ENCODE measurements at places on chromosomes 1 and 21.

DNA sequence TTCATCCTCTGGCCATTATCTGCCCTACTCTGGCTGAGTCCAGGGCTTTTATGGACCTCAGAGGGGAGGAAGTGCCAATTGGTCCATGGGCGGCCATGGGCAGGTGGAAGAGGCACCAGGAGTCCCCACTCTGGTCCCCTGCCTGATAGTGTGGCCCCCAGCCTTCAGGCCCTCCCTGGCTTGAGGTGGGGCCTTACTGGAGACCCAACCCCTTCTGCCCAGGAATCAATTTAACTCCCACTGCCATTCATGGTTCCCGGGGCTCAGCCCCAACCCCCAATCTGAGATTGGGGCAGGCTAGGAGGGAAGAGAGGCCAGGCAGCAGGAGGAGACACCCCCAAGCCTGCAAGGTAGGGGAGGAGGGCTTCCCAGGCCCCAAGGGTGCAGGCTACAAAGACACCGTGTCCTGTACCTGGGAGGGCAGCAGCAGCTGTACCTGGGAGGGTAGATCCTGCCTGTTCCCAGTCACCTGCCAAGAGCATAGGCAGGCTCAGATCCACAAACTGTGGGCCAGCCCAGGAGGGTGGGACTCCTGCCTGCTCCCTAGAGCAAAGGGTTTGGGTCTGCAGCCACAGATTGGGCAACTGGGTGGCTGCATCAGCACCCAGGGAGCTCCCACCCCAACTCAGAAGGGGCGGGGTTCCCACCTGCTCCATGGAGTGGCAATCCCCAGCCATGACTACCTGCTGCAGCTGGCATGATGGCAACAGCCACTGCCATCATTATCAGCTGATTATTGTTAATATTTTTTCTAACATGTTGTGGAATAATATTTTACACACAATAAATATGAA is 1044.1 kb upstream of the B3GALT2 start:
- no peak for DNase-seq

- no peak for DNase-seq
Observed at GRCh38 chr1:43531906-43532584, 1.4 kb downstream of the PTPRF start.

GRCh38 chr1:88141499-88142074 is 542.5 kb upstream of the PKN2 start:
- no peak for DNase-seq

DNA sequence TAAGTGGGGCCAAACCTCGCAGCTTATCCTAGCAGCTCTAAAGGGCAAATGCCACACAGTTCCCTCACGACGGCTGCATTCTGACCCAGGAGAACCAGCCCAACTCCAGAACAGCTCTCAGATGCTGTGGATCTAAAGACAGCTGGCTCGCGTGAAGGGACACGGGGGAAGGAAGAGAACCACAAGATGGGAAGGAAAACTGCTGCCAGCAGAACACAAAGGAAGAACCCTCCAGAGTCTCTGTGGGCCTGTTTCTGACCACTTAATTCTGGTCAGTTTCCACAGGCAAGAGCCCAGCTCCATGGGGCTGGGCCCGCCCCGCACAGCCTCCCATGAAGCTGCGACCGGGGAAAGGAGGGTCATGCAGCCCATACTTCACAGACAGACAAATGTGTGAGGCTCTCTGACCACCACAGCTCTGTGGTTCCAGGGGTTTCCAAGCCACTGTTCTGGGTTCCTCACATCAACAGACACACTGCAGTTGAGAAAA is 61.1 kb downstream of the SLC45A1 start:
- no peak for DNase-seq

GRCh38 chr1:14136152-14136763 is 436.3 kb downstream of the PRDM2 start:
- no peak for DNase-seq

GRCh38 chr1:30447701-30448100 is 275.7 kb downstream of the MATN1 start:
- no peak for DNase-seq

DNA sequence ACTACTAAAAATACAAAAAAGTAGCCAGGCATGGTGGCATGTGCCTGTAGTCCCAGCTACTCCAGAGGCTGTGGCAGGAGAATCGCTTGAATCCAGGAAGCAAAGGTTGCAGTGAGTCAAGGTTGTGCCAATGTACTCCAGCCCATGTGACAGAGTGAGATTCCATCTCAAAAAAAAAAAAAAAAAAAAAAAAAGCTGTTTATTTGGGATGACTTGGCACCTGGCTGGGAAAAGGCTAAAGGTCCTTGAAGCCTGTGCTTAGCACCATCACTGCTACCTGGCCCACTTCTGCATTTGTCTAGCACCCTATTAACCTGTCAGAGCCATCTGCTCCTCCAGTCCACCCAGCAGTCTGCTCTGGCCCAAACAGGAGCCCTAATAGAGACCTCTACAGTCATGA is 25.0 kb downstream of the PRDX6 start:
- no peak for DNase-seq

DNA sequence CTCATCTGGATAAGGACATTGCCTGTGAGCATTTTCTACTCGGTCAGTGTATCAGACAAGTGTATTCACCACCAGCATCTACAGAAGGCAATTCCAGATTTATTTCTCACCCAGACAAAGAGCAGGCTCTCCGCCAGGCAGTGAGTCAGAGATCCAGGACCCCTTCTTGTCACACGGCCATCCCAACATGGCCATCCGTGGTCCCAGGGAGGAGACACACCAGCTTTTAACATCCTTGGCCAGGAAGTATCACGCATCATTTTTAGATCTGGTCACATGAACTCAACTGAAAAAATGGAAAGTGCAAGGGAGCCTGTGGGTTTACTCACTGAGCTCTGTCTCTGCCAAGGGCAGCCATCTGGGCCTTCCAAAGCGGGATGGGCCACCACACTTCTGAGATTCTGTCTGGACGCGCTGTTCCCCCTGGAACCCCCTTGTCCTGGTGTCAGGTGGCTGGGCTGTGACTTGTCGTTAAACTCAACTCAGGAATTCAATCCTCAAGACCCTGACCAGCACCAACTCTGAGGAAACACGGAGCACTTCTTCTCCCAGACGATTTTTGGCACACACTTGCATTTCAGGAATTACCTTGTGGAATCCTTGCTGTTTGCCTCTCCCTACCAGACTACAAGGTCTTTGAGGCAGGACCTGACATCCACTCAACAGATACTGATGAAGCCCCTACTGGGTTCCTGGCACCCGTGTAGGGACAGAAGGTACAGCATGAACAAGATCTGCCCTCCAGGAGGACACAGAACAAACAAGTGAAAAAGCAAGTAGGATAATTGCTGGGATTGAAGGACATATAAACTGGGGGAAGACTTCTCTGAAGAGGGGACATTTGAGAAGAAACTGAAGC is 21.6 kb upstream of the CCSAP start:
- DNase-seq = no peak

DNA sequence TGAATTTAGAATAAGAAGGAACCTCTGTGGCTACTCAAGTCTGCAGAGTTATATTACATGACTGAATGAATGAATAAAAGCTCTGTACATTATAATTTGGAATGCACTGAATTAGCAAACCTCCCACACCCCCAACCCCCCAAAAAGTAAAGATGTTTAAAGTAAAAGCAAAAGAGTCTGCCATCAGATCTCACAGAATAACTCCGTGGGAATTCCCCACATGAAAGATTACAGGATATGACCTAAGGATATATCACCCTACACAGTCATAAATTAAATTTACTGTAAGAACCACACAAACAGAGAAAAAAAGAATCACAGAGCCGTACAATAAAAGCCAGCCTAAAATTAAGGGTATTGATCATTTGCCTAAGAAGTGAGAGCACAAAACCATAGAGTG is 587.3 kb downstream of the PTPRC start:
- no peak for DNase-seq

DNA sequence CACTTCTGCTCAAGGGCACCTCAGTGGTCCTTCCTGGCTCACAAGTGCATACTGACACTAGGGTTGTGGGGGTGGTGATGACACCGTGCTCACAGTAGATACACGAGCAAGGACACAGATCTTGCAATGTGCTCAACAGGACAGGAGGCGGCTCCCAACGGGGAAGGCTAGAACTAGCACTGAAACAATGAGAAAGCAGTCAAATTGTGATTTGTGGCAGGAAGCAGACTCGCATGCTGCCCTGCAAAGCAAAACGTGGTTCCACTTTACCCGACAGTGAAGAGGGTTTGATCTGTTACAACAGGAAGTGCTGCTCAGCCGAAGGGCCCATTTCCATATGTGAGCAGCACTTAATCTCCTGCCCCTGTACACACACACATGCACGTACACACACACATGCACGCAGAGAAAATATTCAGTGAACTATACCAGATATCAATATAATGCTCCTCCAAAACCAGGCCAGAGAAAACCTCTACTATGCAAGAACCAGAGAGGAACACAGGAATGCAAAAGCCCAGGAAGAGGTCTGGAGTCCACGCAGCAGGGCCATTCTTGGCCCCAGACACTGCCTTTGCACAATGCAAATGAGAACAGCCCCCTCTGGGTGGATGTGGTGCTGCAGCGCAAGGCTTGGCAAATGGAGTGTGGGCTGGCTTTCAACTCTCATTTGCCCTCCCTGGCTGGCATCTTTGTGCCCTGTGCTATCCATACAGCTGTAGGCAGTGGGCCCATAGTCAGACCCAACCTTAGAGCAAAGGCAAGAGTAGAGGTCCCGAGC is 47.1 kb downstream of the KANK4 start:
- peak; percentile 33 for DNase-seq

GRCh38 chr1:221139991-221140390 is 260.7 kb downstream of the HLX start:
- no peak for DNase-seq

DNA sequence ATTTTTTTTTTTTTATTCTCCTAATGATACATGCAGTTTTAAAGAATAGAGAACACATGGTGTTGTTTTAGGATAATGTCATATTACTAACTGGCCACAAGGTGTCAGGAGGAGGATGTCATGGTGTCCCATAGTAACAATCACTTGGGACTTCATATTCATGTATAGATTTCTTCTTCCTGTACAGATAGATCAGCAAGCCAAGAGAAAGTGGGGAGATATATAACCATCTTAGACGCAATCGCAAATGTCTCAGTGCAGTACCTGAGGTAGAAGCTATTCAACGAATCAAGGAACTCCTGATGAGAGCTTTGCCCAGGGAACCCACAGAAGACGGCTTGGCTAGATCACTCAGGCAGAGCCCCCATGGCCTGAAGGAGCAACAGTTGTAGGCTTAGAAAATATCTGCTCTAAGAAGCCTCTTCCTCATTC is 12.3 kb downstream of the OR2T11 start:
- DNase-seq = no peak

DNA sequence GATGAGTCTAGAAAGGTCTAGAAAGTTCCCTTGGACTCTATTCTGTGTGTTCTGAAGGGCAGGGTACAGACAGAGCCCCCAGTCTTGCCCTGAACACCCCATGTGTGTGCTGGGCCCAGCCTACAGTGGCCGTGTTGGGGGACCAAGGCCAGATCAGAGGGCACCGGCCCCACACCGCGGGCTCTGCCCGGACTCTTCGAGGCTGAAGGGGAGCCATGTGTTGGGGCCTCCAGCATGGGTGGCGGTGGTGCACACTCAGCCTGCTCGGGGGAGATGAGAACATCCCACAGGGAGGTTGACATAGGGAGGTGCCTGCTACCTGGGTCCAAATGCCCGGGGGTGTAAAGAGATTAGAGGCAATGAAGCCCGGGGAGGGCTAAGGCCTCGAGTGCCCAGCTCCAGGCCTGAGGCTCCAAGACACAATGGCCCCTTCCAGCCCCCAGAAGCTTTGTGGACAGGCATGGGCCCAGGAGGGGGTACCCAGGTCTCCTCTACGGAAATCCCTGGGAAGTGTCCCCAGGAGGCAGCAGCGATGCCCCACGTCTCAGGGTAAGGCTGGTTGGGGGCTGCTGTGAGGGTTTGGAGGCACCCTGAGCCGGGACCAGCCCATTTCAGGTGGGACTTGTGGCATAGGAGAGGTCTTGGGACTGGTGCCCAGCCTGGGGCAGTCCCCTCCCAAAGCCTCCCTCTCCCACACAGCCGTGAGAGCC is 12.1 kb downstream of the ARHGEF16 start:
- no peak for DNase-seq

GRCh38 chr1:203772836-203773235 is 7.9 kb downstream of the LAX1 start:
- no peak for DNase-seq

DNA sequence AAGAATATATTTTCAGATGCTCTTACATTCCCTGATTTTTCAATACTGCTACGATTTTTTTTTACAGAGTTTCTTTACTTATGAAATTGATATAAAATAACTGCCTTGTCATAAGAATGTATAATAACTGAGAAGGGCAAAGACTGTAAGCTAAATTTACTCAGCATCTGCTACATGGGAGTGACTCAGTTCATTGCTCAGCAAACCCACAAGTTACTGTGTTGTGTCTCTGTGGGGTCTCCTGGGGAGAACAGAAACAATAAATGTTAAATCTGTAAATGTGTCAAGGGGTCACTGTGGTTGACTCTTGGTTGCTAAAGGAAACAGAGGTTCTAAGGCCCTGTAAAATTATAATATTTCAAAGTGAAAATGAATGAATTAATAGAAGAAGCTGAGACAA is 210.3 kb upstream of the CACYBP start:
- no peak for DNase-seq

GRCh38 chr21:36381841-36382589 is 3.2 kb upstream of the CHAF1B start:
- no peak for DNase-seq

- DNase-seq = no peak
Observed at GRCh38 chr1:22282364-22282995, 139.6 kb upstream of the WNT4 start.

GRCh38 chr1:177784409-177784808 is 185.4 kb downstream of the SEC16B start:
- DNase-seq = no peak

DNA sequence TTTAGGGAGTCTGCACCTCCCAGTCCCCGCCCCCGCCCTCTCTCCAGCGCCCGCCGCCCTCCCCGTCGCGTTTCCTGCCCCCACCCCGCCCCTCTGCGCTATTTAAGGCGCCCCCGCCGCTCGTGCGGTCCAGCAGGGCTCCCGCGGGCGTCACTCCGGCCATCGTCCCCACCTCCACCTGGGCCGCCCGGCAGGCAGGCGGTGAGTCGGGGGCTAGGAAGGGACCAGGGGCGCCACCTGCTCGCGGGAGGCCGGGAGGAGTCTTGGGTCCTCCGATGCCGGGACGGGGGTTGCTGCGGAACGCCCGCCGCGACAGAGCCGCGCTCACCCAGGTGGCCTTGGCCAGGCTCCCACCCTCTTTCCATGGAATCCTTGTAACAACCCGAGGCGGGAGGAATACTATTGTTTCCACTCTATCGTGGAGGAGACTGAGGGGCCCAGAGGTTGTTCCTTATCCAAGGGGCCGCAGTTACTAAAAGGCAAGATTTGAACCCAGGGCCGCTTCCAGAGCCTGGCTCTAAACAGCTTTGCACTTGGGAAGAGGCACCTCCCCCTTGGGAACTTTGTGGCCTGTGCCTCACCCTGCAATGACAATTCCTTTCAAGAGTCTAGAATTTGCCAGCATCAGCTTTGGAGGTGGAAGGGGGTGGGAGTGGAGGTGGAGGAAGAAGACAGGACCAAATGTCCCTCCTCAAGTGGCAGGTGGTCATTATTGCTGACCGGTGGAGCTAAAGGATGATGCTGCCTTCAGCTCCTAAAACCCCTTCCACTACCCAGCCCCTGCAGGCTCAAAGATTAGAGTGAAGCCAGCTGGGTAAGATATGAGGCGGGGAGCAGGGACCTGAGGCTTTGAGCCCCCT is at the start of gene GJA4:
TSS of gene GJA4 (plus strand) at position 132 of the 860 bp plus-strand sequence. CDS start 1,215 bp downstream, outside the sequence.
- no peak for DNase-seq
